ENCODE measurements at places on chromosomes 7 and 10.

- no peak for DNase-seq
Observed at GRCh38 chr10:74760086-74760979, 66.1 kb upstream of the KAT6B start.

GRCh38 chr7:139505563-139505962, 17.9 kb upstream of the CLEC2L start:
- DNase-seq: no peak

- no peak for DNase-seq
Observed at GRCh38 chr10:43806831-43807640, 158.4 kb upstream of the ZNF32 start.

- no peak for DNase-seq
Observed at GRCh38 chr10:69412232-69412790, 4.4 kb downstream of the TACR2 start.

GRCh38 chr10:66277481-66277880, 648.4 kb upstream of the LRRTM3 start:
- no peak for DNase-seq

GRCh38 chr7:29879609-29880008, 73.3 kb downstream of the WIPF3 start:
- DNase-seq: no peak

GRCh38 chr7:156003220-156004162, 191.2 kb upstream of the SHH start:
- no peak for DNase-seq

DNA sequence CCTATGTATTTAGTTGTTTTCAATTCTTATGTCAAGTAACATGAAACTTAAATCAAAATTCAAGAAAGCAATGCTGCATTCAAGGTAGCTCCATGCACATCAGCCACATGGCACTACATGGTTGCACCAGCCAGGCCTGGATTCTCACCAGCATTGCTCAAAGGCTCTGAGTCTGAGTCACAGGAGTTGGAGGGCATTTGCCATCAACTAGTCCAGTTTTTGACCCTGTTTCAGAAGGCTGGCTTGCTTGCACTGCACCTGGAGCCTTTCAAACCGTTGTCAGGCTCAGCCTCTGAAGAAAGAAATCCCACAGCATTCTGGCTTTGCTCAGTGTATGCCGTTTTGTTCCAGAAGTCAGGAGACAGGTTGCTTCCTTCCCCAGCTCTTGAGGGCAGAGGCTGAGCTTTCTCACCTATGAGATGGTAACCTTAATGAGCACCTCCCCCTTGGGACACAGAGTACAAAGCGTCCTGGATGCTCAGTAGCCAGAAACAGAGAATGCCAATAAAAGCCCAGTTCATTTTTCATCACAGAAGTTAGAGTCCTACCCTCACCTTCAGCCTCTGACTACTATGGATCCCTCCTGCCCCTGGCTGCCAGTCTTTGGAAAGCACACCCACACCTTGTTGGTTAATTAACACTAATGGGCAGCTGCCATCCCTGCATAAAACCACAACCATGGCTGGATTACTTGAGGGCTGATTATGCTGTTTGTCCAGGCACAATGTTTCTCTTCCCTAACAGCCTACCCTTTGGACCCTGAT, 288.4 kb upstream of the LRRTM3 start:
- DNase-seq: no peak

DNA sequence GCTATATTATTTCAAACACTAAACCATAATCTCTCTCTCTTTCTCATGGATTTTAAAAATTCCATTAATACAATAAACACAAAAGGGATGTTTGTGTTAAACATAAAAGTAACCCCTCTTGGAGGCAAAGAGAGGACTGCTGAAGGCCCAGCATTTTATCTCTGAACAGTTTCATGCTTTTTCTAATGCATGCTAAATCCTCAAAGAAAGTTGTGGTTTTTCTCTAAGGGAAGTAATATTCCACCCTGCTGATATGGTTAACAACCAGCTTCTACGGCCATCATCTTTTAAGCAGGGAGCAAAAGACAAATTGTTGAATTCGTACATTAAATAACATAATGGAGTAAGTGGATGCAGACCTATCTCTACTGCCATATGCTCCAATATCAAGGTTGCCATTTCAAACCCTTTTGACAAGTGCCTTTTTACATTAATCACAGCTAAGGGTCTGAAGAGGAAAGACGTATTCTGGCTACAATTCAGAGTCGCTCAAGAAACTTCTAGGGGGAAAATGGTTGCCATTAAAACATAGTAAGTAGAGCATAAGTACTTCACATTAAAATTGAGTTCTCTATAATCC, 103.1 kb downstream of the SLC25A13 start:
- no peak for DNase-seq
